Stimulated activated CD8-positive, alpha-beta memory T cell treated with anti-CD3 and anti-CD28 coated beads, Interleukin-15, amount 100 ng/mL, for 48 hours (primary cell): ENCODE measurements at places on chromosomes 1 and 21.

GRCh38 chr1:215526147-215526845 lies 40.8 kb upstream of the KCTD3 start:
- no peak for DNase-seq

GRCh38 chr1:100304921-100305320 lies 38.9 kb downstream of the RTCA start:
- DNase-seq = no peak

DNA sequence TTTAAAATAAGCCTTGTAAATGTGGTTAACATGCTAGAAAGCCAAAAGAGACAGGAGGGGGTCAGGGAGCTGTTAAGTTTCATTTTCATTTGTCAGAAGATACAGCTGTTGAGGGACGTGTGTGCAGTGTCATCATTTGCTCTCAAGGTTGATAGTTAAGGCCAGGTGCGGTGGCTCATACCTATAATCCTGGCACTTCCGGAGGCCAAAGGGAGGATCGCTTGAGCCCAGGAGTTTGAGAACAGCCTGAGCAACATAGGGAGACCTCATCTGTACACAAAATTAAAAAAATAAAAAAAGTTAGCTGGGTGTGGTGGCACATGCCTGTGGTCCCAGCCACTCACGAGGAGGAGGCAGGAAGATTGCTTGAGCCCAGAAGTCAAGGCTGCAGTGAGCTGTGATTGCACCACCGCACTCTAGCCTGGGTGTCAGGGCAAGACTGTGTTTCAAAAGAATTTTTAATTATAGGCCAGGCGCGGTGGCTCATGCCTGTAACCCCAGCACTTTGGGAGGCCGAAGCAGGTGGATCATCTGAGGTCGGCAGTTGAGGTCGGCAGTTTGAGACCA lies 22.7 kb downstream of the ZBTB8OS start:
- DNase-seq = no peak

- no peak for DNase-seq
These were observed 190.5 kb downstream of the RYR2 start for GRCh38 chr1:237232501-237232900.

GRCh38 chr21:43203591-43203990 lies 34.8 kb downstream of the CRYAA start:
- DNase-seq = no peak

- no peak for DNase-seq
These were observed 4.1 kb upstream of the EVA1B start for GRCh38 chr1:36327421-36328087.

- DNase-seq = peak; percentile 74
These were observed at the start of gene PTPRU for GRCh38 chr1:29235955-29236711. Gene PTPRU (plus strand): TSS chr1:29236522. CDS start chr1:29236645, 123 bp downstream.

DNA sequence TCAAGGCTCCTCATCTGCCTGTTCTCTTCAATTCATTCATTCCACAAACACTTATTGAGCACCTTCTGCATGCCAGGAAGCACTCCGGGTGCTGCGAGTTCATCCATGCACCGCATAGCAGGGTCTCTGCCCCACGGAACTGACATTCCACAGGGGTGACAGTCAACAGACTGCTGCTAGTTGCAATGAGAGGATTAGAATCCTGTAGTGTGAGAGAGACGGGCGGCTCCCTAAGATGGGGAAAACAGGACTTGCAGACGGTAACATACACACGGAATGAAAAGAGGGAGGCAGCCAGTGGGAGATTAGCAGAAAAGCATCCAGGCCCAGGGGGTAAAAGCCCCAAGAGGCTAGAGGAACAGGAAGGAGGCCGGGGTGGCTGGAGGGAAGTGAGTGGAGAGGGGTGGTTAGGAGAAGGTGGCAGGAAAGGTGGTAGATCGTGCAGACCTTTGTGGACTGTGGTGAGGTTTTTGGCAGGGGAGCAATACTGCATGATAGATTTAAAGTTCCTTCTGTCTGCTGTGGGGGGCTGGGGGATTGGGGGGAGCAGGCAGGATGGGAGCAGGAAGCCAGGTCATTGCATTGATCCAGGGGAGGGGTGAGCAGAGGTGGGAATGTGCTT lies 6.6 kb downstream of the TNFRSF8 start:
- DNase-seq = no peak

DNA sequence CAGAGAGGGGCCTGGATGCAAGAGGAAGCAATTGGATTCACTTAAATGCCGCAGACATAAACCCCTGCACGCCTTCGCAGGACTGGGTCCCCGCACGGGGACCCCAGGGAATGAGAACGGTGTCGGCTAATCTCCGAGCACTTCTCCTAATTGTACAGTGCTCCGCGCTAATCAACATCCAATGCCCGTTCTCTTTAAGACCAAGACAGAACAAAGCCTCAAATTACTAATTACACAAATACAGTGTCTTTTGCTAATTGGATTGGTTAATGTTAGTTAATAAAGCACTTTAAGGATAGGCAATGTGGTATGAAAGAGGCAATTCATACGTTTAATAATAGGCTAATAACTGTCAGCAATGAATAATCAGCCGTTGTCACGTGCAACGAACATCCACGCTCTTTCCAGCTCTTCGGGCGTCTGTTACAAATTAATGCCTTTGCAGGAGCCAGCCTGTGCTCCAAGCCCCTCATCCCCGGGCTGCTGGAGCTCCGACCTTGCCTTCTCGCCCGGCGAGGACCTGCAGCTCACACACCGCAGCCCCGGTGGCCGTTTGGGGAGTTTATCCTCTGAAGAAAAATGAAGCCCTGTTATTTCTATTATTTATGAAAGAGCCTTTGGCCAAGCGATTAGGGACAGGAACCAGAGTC lies 157.8 kb downstream of the PRDM16 start:
- DNase-seq = no peak

- no peak for DNase-seq
These were observed 108.1 kb downstream of the MATN1 start for GRCh38 chr1:30615076-30615795.

DNA sequence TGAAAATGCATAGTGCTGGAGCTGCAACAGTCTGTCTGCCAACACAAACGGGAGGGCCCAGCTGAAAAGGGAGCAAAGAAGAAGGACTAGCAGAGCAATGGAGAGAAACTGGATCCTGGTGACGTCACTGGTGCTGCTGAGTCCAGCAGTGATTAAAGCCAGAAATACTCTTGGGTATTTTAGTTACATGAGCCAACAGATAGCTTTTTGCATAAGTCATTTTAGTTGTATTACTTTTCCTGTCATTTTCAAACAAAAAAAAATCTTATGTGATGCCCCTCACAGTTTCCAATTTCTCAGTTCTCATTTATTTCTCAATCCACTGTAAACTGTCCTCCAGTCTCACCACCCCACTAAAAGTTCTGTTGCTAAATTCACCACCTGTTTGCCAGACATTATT lies 38.7 kb upstream of the NEK7 start:
- no peak for DNase-seq

DNA sequence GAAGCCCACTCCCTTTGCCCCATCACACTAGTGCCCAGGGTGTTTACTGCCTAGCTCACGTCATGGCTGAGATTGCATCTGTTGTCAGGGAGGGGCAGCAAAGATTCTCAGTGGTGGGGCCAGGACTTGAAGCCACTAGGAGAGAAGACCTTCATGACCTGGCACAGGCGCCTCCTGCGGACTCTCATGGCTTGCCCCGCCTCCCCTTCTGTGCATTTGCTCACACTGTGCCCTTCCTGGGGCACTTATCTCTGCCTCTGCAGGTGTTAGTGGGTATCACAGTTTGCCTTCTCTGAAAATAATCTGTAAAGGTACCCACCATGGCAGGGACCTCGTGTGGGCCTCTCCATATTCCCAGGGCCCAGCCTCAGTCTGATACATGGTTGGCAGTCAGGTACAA lies 20.1 kb downstream of the PTPRU start:
- DNase-seq = no peak

DNA sequence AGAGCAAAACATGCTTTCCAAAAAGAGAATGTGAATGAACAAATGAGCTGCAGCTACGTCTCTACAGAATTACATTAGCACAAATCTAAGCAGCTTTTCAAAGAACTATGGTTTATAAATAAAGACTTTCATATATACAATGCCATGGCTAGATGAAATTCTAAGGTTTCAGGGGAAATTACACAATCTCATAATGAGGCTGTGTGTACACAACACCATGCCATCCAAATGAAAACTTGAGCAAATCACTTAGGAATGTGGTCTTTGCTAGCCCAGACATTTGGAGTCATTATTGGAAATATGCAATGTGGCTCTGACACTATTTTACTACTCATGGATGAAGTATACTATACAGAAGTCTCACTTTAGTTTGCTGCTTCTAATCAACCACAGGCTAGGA lies 37.5 kb downstream of the SPAG17 start:
- DNase-seq = no peak

DNA sequence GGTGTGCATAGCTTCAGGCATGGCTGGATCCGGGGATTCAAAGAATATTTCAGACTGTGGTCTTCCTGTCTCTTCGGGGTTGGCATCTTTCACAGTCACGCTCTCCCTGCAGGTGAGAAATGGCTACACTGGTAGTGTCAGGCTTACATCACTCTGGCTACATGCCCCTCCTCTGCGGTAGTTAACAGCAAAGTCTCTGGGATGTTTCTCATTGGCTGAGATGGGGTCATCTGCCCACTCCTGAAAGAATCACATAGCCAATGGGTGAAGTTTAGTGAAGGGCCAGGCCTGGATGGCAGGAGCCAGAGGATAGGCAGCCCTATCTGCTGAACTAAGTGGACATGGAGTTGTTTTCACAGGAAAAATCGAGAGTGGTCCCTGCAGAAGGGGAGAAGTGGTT lies 356.5 kb downstream of the MATN1 start:
- DNase-seq = no peak

DNA sequence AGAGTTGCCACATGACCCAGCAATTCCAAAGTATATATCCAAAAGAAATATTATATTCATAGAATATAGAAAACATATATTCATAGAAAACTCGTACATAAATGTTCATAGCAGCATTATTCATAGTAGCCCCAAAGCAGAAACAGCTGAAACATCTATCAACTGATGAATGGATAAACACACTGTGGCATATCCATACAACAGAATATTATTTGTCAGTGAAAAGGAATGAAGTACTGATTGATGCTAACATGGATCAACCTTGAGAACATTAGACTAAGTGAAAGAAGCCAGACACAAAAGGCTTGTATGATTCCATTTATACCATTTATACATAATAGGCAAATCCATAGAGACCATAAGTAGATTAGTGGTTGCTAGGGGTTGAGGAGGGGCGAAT lies 21.7 kb upstream of the MACF1 start:
- no peak for DNase-seq

DNA sequence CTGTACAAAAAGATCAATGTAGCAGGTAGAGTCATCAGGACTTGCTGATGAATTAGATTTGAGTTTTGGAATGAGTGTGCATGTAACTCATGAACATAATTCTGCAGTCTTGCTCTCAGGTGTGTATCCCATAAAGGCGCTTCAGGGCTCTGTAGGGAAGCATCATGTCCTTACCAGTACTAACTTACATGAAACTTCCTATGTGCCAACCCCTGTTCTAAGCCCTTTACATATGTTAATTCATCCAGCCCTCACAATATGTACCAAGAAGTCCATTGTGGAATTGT lies 2.1 kb upstream of the FCRLB start:
- DNase-seq = no peak

GRCh38 chr1:116268211-116268610 lies 104.8 kb upstream of the ATP1A1 start:
- DNase-seq = no peak

DNA sequence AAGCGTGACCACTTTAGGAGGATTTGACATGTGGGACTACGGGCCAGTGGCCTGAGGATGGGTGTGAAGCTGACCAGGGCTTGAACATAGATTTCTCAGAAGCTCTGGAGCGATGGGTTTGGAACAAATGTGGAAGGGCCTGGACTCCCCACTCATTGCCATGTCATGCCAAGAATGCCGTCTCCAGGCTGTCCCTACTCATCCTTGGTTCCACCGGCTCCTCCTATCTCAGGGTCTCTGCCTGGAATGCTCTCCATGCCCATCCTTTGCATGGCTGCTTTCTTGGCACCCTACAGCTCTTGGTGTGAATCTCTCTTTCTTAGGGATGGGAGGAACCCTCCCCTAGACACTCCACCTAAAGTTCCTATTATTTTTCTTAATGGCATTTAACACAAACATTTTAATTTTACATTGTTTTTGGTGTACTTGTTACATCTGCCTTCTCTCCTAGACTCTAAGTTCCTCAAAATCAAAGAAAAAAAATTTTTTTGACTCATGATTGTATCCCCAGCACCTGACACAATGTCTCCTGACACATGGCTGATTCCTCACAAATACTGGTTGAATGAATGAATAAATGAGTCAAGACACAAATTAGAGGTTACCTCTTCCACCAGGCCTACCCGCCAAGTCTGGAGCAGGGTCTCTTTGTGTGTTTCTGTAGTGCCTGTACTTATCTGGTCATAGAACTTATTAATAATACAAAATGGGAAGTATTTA lies 114.5 kb downstream of the OMA1 start:
- no peak for DNase-seq

GRCh38 chr1:57576756-57577155 lies 152.9 kb upstream of the DAB1 start:
- no peak for DNase-seq

DNA sequence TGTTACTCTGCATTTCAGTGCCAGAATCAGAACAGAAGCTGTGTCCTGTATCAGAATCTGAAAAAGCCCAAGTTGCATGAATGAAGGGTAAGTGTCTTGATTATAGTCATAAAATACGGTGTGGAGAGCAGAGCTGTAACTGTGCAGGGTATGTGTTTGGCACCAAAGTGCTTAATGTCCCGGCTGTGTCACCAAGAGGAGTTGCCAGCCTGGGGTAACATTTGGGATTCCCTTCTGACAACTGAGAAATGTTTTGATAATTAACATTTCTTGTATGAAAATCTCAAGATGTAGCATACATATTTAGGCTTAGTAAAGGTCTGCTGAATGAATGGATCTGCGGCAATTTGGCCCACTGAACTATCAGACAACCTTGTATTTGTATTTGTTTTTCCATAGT lies 33.3 kb downstream of the AKNAD1 start:
- DNase-seq = no peak

DNA sequence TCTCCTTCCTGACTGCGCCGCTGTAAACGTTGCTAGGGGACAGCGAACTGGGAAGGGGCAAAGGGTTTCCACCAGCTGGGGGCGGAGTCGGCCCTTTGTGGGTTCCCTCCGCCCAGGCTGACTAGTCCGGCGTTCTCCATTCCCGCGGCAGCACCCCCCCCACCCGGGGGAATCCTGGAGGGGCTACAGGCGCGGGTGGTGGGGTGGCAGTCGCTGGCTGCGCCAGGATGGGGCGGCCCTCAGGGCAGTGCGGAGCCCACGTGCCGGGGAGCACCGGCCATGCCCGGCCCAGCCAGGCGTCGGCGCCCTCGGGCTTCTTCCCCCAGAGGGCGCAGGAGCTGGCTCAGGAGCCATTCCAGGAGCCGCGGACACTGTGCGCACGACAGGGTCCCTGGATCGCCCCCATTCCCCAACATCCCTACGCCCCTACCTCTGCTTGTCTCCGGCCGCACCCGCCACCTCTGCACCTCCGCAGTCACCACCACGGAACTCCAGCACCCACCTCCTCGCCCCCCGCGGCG lies 476 bp downstream of the BATF3 start:
- peak; percentile 60 for DNase-seq
